ENCODE measurements at places on chromosomes 2 and 18.

- DNase-seq = no peak
Measured at GRCh38 chr2:18378020-18378653, 182.3 kb downstream of the RDH14 start.

DNA sequence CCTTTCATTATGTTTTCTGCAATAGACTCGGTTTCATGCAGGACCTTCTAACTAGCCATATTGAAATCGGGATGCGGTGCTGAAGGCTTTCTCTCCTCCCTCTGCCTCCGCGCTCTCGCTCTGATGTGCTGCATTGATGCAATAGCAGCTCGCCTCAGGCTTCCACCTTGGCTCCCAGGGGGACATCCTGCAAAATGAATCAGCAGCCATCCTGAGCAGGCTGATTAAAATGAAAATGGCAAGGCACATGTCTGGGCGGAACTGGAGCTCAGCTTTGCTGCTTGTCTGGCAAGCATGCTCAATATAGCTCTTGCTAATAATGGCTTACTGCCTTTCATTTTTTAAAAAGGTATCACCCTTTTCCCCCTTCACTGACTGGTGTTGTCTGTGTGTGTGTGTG, 806 bp upstream of the MYT1L start:
- DNase-seq = no peak

DNA sequence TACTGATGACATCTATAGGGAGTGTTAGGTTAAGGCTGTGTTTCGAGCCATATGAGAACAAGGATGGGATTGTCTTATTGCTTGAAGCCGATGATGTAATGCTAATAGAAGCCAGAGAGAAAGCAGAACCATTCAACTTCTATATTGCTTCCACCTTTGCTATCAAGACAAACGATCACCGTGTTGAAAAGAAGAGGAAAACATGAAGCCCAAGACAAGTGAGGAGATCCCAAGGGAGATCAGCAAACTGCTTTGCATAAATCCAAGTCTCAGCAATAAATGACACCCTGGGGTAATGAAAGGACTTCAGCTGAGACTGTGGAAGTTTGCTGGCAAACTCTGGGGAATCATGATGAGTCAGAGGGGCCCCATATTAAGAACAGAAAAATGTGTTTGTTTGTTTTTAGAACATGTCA, 206.2 kb downstream of the NCKAP5 start:
- no peak for DNase-seq

DNA sequence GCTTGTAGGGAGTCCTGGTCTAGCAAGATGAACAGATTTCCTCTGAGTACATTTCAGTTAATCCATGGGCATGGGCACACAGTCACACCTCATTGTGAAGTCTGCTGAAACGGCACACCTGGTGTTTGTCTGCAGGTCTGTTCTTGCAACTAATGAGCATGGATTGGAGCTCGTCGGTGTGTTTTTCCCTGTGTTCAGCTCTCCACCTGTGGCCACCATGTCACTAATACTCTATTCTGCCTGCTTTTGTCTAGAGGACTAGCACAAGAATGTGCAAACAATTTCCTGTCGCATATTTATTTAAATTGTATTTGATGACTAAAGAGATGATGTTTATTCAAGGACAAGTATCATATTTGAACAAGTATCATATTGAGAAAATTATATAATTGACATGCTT, 24.5 kb upstream of the PPP4R1 start:
- no peak for DNase-seq

- DNase-seq = no peak
Measured at GRCh38 chr2:39851651-39852110, 72.6 kb upstream of the THUMPD2 start.

DNA sequence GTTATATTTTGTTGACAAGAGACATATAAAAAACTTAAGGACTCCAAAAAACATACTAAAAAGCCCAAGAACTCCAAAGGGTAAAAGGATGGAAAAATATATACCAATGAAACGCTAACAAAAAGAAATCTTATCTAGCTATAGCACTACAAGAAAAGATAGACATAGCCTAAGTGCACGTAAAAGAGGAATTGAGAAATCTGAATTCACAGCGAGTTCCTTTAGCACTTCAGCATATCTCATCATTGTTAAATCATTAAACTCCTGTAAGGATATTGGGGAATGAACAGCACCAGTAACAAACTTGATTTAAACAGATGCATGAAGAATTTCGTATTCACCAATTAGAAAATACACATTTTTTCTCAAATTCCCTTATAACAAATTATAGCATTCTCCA, 134.1 kb downstream of the CAPN13 start:
- DNase-seq = no peak

- DNase-seq = no peak
Measured at GRCh38 chr2:14778015-14778414, 145.5 kb downstream of the LRATD1 start.

- no peak for DNase-seq
Measured at GRCh38 chr2:215476424-215476823, 40.6 kb upstream of the FN1 start.

Measured in Right ventricle myocardium inferior (tissue), 1 donor.